Frontal cortex (tissue), 4 donors: ENCODE measurements at places on chromosomes 5 and 9. TPM values are rescaled to one million over a fixed set of nuclear protein-coding genes. Genes with fewer than 3 reads are reported as not detected.

The FBLL1 gene
- 64.8 TPM for total RNA-seq

The FCN1 gene
- 0.82 TPM for total RNA-seq

The QRFP gene
- total RNA-seq, result under 0.01 TPM

The EFNA5 gene
- 13.5 TPM for total RNA-seq

The PTRH1 gene
- total RNA-seq, result 6.9 TPM

The PRSS3 gene
- total RNA-seq, result 1.2 TPM

The CA9 gene
- total RNA-seq, result 0.82 TPM

The CDC20B gene
- total RNA-seq, result not detected

The TMEM215 gene
- 0.82 TPM for total RNA-seq

The IFNA2 gene
- not detected for total RNA-seq

The DAB2 gene
- total RNA-seq, result 8.6 TPM

The PCDHGC5 gene
- total RNA-seq, result 4.9 TPM

The NUTM2G gene
- not detected for total RNA-seq

The MTX3 gene
- total RNA-seq, result 14.7 TPM

The AUH gene
- 20.0 TPM for total RNA-seq

The BRINP1 gene
- total RNA-seq, result 48.5 TPM

The DIPK1B gene
- total RNA-seq, result 26.9 TPM

The MARVELD2 gene
- total RNA-seq, result 0.41 TPM

The WDR38 gene
- not detected for total RNA-seq

The FABP6 gene
- total RNA-seq, result 4.5 TPM

The CKMT2 gene
- 0.82 TPM for total RNA-seq
